ENCODE measurements at places on chromosomes 12 and 14.

GRCh38 chr14:26255213-26255612, 342.6 kb downstream of the NOVA1 start:
- no peak for DNase-seq

- no peak for DNase-seq
Observed at GRCh38 chr14:53710615-53711014, 246.0 kb downstream of the BMP4 start.

GRCh38 chr14:38243696-38244240, 12.1 kb downstream of the CLEC14A start:
- DNase-seq, result no peak

- DNase-seq, result no peak
Observed at GRCh38 chr12:111224186-111225066, 144.5 kb downstream of the PHETA1 start.

- no peak for DNase-seq
Observed at GRCh38 chr14:104361921-104362681, 217.5 kb upstream of the C14orf180 start.

- no peak for DNase-seq
Observed at GRCh38 chr12:131862084-131862441, 32.4 kb upstream of the ULK1 start.

GRCh38 chr14:21436567-21437062, 19.3 kb downstream of the CHD8 start:
- DNase-seq, result no peak

- no peak for DNase-seq
Observed at GRCh38 chr12:11812586-11813437, 163.3 kb downstream of the ETV6 start.

GRCh38 chr12:7015555-7016370, 2.5 kb downstream of the LPCAT3 start:
- DNase-seq, result no peak

- DNase-seq, result no peak
Observed at GRCh38 chr14:55136241-55136640, 7.2 kb downstream of the LGALS3 start.

DNA sequence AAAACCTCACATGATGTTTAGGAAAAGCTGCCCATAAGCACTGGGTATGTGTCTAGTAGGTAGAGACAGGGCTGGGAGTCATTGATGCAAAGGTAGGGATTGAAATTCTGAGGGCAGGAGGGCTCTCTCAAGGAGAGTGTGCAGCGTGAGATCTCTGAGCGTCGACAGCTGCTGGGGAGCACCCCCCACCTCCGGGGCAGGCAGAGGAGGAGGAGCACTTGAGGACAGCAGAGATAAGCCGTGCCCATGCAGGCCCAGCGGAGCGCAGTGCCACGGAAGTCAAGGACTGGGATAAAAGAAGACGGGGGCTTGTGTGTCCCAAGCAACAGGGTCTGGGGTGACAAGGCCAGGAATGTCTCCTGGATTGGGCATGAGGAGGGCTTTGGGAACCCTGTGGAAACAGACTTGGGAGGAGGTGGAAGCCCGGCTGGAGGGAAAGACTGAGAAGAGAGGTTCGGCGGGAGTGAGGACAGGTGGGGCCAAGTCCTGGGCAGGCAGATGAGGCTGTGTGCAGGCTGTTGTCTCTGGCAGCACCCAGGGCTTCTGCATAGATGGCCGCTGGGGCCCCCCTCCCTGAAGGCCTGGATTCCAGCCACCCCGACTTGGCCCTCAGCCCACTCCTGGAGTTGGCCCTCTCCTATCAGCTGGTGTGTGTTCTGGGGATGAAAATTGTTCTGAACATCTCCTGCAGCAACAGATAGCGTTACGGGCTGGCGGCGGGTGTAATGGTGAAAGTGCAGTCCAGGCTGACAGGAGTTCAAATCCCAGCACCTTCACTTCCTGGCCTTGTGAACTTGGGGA, 1.9 kb downstream of the CACNA2D4 start:
- no peak for DNase-seq

GRCh38 chr12:92929983-92930382, 888 bp upstream of the EEA1 start:
- no peak for DNase-seq
